ENCODE measurements at places on chromosomes 2 and 18.

GRCh38 chr2:171939743-171940071 lies 17.4 kb downstream of the HAT1 start:
- DNase-seq: peak; percentile 57

DNA sequence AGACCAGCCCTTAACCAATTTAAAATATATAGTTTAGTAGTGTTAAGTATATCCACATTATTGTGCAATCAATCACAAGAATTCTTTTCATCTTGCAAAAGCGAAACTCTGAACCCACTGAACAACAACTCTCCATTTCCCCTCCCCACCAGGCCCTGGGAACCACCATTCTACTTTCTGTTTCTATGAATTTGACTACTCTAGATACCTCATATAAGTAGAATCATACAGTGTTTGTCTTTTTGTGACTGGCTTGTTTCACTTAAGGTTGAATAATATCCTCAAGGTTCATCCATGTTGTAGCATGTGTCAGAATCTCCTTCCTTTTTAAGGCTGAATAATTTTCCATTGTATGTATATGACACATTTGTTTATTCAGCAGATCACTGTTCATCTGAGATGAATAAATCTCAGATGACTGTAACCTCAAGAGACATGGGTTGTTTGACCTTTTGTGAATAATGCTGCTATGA lies 8.1 kb upstream of the SOS1 start:
- DNase-seq: peak; percentile 66

DNA sequence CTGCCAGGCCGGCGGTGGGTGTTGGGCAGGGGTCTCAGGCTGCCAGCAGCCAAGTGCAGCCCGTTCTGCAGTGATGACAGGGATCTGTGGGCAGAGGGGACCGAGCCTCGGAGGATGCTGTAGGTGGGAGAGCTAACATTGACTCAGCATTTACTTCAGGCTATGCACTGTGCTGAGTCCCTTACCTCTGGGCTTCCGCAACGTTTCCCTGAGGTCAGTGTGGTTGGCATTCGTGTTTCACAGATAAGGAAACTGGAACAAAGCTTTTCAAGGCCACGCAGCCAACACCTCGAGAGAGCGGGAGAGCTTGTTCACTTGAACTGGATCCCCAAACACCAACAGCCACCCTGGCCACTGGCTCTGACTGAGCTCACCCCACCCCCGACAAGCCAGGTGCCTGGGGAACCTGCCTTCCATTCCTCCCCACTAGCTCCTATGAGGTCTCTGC lies 839 bp upstream of the GPR148 start:
- no peak for DNase-seq

DNA sequence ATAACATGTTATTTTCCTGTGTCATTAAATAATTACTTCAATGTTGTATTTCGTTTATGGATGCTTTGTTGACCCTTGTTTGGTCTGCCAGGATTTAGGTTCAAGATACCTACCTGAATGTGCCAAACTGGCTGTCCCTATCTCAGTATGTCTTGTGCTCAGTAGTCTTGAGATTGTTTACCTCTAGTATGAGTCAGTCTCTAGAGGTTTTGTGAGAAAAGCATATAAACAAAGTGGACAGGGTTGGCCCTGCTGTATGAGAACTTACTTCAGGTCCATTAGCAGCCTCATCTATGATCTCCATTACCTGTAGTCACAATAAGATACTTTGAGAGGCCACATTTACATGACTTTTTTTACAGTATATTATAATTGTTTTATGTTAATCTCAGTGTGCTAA lies 17.8 kb downstream of the DDX18 start:
- DNase-seq: no peak

DNA sequence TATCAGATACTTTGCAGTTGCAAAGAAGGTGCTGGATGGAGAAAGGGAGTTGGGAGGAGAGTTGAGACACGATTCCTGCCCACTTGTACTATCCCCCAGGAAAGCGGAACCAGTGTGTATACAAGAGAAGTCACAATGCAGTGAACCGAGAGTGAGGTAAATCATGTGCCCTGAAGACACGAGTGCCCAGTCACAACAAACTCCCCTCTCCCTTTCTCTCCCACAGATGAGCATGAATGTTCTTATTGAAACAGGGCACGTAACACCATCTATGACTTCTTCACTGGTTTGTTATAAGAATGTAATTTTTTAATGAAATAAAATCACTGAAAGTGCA lies 155.7 kb downstream of the IRS1 start:
- DNase-seq: no peak

DNA sequence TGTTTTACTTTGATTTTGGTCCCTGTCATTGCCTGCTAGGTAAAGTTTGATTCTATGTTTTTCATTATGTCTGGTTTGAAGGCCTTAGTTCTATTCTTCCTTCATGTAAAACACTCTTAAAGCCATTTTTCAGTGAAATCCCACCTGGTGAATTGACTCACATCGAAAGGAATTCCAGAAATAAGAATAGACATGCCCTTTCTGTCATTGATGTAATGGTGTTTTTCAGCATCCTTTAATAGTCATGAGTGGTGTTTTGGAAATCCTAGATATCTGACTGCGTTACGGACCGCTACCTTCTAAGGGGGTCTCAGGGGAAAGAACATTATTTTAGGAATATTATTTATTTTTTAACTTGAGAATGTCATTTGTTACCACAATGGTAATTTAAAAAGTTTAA lies 104.5 kb upstream of the ZEB2 start:
- no peak for DNase-seq

- DNase-seq: no peak
Measured at GRCh38 chr2:203623096-203623495, 83.3 kb upstream of the CD28 start.

DNA sequence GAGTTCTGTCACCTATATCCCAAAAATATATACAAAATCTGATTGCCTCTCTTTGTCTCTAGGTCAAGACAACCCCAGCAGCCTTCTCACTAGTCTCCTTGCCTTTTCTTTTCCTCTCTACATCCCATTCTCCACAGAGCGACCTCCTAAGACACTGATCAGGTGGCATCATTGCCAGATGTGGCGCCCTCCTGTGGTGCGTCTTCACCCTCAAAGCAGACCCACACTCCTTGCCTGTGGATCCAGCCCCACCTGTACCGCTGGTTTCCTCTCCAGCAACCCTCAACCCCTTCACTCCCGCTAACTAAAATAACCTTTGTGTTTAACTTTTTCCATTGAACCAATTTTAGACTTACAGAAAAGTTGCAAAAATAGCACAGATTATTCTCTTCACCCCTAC lies 273.3 kb downstream of the GLI2 start:
- DNase-seq: no peak

GRCh38 chr2:154963511-154963910 lies 265.0 kb downstream of the KCNJ3 start:
- no peak for DNase-seq

- peak; percentile 30 for DNase-seq
Measured at GRCh38 chr2:88669482-88670214, 21.8 kb upstream of the RPIA start.

- no peak for DNase-seq
Measured at GRCh38 chr2:20641123-20641985, 9.5 kb downstream of the HS1BP3 start.

GRCh38 chr18:70373042-70373519 lies 84.2 kb downstream of the SOCS6 start:
- DNase-seq: no peak

GRCh38 chr2:231306791-231307393 lies 88.6 kb upstream of the B3GNT7 start:
- DNase-seq: no peak

Measured in CD14-positive monocyte (primary cell).